ENCODE measurements at places on chromosomes 11 and 22. TPM values are rescaled to one million over a fixed set of nuclear protein-coding genes. Genes with fewer than 3 reads are reported as not detected.
A peak's percentile ranks its signal among the peaks of the same experiment; 100 is the strongest.

UBQLNL gene
- total RNA-seq, result 0.62 TPM

SYT9 gene
- not detected for total RNA-seq

SEC14L6 gene
- total RNA-seq, result 0.22 TPM

GNB1L gene
- 4.8 TPM for total RNA-seq

DNA sequence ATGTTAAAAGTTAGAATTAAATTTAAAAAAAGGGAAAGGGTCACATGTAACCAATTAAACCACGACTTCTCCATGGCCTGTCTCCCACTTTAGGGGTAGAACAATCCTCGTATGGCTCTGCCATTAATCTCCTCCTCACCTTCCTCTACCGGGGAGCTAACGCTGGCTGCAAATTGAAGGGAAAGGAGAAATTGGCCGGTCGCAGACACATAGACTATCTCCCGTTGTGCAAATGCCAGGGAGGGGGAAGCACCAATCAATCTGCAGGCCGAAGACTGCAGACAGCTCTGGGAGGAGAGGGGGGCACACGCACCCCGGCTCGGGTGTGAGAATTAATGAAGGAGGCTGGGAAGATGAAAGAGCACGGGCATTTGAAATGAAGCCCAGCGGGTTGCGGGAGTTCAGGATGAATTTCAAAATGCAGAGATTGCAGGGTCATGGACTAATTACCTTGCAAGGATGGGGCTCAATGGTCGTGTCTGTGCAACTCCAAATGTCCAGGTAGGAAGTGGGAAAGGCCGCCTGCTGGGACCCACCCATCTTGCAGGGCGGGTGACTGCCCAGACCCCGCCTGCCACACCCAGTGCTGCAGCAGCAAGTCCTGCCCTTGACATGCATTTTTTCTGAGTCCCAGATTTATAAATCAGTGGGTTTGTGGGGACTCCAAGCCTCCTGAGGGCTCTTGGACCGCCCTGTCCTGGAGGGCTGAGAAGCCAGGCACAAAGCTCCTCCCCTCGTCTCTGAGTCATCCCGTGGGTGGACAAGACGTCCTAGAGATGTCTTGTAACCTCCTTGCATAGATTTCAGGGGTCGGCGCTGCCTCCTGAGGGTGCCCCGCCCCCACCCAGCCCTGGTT is 534.2 kb downstream of the TBC1D22A start:
- no peak for ATAC-seq

DNA sequence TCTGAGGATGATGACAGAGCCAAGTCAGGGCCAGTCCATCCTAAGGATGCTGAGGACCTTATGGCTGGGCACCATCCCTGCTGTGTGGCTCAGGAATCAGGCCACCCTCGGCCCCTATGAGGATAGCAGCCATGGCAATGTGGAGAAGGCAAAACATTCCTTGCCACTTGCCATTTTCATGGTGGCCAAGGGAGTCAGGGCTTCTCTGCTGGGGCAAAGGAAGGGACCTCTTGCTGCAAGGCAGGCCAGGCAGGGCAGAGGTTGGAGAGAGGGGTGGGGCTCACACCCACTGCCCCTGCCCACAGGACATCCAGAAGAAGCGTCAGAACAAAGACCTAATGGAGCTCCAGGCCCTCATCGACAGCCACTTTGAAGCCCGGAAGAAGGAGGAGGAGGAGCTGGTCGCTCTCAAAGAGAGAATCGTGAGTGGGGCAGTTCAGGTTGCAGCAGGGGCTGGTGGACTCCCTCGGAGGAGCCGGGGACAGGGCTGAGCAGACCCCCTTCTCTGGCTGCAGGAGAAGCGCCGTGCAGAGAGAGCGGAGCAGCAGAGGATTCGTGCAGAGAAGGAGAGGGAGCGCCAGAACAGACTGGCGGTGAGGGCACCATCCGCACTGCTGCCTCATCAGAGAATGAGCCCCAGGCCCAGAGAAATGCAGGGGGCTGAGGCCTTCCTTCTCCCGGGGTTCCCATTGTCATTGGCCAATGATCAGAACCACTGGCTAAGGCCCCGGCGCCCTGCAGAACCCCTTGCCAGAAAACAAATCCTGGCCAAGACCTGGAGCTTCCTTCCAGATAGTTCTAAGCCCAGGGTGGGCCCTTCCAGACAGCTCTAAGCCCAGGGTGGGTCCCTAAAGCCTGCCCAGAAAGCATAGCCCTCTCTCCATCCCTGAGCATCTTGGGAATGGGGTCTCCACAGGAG is 13.5 kb upstream of the MRPL23 start:
- ATAC-seq, result no peak

DNA sequence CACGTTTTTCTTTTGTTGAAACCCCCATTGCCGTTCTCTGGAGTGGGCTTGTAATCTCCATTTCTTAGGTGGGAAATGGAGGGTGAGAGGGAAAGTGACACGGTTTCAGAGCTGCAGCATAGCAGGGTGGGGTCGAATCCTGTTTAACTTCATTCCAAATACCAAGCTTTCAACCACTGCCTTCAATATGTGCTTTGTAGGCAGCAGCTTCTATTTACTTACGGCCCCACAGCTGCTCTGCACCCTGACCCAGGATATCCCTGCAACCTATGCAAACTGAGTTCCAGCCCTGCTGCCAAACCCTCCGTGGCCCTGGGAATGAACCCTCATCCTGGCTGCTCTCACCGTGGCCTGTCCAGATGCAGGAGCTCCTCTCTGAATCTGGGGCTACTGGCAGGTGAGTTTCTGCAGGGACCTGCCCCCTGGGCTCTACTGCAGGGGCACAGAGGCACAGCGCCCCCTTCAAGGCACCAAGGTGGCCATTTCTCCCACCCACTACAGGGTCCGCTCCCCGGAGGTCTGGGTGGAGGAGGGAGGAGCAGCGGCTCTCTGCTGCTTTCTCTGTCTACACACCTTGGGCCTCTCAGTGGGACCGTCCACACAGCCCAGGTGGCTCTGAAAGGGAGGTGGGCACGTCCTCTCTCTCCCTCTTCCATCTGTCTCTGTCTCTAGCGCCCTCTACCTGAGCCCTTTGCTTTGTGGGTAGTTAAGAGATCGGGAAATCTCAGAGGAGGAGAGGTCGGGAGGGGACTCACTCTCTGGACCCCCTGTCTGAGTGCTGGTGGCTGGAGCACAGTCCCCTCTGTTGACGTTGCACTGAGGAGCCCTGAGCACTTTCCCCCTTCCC is 279.1 kb downstream of the BRD1 start:
- ATAC-seq, result no peak

DNA sequence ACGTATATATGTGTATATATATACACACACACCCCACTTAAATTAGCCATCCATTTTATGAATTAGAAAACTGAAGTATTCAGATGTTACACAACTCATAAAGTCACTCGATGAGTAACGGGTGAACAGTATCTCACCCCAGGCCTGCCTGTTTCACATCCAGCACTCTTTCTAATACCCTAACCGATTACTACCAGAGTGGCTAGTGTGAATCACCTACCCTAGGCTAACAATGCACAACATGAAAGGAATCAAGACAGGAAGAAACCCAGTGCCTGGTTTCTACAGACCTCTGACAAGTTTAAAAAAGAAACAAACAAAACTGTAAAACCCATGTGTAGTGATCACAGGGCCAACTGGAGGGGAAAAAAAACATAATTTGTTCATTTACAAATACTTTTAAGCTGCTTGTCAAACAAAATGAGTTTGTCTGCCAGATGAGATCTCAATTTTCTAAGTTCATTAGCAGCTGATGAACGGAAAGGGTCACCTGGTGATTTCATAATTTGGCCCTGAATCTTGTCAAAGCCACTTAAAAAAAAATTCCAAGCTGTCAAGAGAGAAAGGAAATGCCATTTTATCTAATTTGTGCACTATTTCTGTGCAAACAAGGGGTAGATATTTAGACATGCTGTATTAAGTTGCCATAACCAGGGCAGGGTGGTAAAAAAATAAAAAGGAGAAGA is 134.8 kb downstream of the LARGE1 start:
- peak; percentile 46 for ATAC-seq

GRCh38 chr22:38397189-38398085 is 57.6 kb downstream of the KCNJ4 start:
- peak; percentile 46 for ATAC-seq

- ATAC-seq, result no peak
Observed at GRCh38 chr22:40834619-40835018, 15.5 kb upstream of the SLC25A17 start.

- no peak for ATAC-seq
Observed at GRCh38 chr22:39229688-39230260, 15.0 kb downstream of the PDGFB start.

DNA sequence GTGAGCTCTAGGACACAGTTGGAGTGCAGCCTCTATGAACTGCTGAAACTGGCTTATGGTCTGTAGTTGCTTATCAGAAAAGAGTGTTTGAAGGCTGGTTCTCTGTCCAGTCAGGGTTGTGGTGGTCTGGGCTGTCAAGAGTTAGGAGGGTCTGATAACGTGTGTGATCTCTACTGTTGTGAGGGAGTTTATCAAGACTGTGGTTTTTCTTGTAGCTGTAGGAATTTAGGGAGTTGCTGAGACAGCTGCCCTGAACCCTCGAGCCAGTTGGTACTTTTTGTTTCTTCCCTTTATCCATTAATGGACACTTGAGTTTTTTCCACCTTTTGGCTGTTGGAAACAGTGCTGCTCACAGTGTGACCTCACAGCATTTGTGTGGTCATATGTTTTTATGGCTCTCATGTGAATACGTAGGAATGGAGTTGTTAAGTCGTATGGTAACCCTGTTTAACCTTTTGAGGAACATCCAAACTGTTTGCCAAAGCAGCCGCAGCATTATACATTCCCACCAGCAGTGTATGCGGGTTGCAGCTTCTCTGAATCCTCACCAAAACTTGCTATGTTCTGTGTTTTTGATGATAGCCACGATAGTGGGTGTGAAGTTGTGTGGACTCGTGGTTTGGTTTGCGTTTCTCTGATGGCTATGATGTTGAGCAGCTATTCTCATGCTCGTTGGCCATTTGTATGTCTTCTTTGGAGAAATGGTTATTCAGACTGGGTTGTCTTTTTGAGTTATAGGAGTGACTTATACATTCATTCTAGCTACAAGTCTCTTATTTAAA is 20.9 kb upstream of the DGCR8 start:
- no peak for ATAC-seq

DNA sequence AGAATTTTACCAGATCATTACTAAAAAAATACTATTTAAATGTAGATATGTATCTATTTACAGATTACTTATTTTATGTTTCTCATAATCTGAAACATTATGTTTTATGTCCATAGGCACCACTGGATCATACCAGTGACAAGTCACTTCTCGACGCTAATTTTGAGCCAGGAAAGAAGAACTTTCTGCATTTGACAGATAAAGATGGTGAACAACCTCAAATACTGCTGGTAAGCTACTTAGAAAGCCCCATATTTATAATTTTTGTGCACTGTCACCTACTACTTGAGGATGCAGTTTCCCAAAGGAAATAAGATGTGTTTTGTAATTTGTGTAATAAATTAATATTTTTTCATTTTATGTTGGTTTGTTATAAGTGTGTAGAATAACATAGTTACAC is 42.6 kb downstream of the USP47 start:
- ATAC-seq, result no peak

DNA sequence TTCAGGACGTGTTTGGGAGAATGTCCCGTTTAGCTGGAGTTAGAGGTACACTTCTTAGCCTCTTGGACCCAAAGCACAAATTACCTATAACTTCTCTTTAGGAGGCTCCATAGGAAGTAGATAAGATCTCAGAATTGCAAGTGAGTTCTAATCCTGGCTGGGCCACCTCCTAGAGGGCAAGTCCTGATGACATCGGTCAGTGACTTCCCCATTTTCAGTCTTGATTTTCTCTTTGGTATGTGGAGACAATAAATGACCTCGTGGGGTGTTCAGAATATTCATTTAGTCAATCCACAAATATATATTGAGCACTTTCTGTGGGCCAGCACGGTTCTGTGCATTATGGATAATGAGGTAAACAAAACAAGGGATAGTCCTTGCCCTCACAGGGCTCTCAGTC is 208.6 kb downstream of the CWF19L2 start:
- no peak for ATAC-seq

DNA sequence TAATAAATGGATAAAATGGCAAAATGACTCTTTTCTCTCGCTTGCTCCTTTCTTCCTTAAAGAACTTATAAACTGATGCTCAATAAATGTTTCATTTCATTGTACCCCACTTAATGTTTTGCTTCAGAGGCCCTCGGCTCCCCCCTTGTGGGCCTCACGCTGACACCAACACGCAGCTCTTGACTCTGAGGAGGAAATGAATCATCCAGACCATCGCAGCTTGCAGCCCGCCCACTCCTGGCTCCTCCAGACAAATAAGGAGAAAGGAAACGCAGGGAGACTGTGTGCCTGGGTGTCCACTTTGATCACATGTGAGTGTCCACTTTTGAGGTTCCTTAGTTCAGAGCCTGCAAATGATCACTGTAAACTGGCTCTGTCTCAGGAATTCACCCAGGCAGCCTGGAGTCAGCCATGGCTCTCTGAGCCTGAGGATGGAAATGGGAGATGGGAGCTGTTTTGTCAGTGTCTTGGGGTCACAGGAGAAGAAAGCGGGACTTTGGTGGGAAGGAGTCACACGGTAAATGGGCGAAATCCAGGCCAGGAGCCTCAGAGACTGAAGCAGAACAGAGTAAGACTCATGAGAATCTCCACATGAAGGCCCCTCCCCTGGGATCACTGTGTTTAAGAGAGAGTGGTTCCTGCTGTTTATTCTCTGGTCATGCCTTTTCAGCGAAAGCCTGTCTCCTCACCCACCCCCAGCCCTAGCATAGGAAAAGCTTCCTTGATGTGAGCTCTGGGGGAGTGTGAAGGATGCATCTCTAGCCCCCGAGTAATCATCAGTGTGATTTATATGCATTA is 96.5 kb downstream of the CWC15 start:
- ATAC-seq, result peak; percentile 94

DNA sequence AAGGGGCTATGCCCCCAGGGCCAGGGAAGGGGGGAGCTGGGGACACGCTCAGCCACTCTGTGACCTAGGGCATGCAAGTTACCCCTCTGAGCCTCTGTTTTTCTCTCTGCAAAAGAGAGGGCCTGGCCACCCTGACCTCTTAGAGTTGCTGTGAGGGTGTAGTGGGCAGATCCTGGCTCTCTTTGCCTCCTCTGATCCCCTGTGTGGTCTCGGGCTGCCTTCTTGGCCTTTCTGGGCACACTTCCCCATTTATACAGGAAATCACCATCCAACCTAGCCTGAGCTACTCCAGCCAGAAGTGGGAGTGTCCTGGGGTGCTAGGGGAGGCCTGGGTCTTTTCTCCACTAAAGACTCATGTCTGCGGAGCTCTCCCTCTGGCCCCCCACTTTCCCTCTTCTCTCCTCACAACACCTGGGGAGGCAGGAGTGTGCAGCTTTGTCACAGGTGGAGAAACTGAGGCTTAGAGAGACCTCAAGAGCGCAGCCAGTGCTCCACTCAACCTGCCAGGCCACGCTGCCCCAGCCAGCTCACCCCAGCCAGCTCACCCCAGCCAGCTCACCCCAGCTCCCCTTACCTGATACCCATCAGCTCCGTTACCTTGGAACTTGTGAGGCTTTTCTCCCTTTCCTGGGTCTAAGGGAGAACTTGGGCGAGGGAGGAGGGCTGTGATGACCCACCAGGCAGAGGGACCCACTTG is 1.4 kb downstream of the AIFM3 start:
- ATAC-seq, result no peak

Measured in gastroesophageal sphincter (tissue), 4 donors.